Tibial artery (tissue), 4 donors: ENCODE measurements at places on chromosomes 7 and 10.

DNA sequence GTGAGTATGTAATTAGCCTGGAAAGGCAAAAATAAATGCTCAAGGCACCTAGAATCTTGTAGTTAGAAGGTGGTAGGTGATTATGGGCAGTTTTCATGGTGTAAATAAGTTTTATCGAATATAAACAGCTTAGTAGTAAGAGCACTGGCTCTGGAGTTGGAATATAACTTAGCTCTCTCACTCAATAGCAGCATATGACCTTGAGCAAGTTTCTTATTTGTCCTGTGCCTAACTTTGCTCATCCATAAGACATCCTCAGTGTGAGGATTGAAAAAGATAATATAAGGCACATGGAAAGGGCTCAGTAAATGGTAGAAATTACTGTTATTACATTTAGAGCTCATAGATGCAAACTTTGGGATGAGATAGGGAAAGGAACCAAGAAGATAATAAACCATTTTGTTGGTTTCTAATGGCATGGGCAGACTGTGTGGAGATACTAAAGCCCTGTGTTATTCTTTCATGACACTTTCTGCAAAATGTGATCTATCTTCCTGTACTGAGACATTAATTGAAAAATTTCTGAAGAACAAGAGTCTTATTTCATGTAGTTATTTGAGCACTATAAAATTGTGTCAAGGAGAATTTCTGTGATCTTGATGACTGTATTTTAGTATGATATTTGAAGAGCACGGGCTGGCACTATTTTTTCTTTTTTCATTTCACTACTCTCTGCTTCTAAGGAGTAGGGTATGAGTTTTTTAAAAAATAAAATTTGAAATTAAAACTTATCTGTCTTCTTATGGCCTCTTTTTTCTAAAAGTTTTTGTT is 3.1 kb downstream of the SLK start:
- H3K4me3 ChIP-seq: peak overlapping the region; percentile 98
- H3K36me3 ChIP-seq: no peaks in the 10 kb centered on the region
- H3K27ac ChIP-seq: peak overlapping the region; percentile 30

- H3K27me3 ChIP-seq: no peaks in the 10 kb centered on the region
- H3K4me3 ChIP-seq: no peak overlapping the region
- peaks cover 9% of the 10 kb centered on the region for H3K4me1 ChIP-seq
- DNase-seq: no peak
Observed at GRCh38 chr7:100489824-100490223, 6.1 kb downstream of the NYAP1 start.

GRCh38 chr7:129626896-129627295 is 15.4 kb downstream of the NRF1 start:
- H3K4me3 ChIP-seq: no peak overlapping the region
- no peaks in the 10 kb centered on the region for H3K27me3 ChIP-seq
- no peaks in the 10 kb centered on the region for H3K36me3 ChIP-seq
- no peak overlapping the region for H3K27ac ChIP-seq
- H3K4me1 ChIP-seq: peaks cover 6% of the 10 kb centered on the region
- DNase-seq: no peak

DNA sequence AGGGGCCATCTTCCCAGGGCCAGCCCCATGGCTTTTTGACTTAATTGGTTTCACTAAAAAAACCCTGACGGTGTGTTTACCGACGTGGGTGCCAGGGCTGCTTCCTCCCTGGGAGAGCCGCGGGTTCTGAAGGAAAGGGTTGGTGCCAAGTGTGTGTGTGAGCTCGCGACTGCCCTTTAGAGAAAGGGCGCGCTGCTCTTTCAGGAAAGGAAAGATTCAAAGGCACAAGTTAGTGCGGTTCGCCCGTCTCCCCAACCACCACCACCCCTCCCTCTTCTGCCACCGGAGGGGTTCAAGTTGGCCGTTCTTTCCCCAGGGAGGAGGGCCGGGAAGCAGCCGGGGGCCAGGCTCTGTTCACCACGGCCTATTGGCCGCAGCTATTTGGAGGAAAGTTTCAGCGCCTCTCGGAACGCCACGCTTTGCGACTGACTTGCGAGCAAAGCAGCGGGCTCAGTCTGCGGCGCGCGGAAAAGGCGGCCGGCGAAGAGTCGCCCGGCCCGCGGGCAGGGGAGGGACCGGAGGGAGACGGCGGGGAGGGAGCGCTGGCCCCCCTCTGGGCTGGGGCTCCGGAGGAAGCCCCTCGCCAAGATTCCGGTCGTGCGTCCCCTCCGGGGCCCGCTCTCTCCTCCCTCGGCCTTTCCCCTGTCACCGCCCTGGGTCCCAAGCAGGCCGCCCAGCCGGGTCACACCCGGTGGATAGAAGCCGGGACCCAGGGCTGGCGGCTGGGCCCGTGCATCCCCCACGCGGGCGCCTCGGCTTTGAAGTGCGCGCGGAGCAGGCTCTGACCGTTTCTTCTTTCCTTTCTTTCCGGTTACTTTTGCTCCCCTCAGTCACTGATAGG is 165.9 kb upstream of the PPP1R3A start:
- no peaks in the 10 kb centered on the region for H3K36me3 ChIP-seq
- H3K4me3 ChIP-seq: peak overlapping the region; percentile 86
- H3K27ac ChIP-seq: peak overlapping the region; percentile 91
- DNase-seq: no peak

DNA sequence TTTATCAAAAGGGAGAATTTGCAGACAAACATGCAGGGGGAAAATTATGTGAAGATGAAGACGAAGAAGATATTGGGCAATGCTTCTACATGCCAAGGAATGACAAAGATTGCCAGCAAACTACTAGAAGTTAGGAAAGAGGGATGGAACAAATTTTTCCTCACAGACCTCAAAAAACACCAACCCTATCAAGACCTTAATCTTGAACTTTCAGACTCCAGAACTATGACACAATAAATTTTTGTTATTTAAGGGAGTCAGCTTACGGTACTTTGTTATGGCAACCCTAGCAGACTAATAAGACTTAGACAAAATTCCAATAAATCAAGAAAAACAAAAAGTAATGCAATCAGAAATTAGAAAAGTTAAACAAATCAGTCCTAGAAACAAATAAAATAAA is 280.0 kb upstream of the GNAI1 start:
- DNase-seq: no peak
- H3K27me3 ChIP-seq: no peaks in the 10 kb centered on the region
- no peaks in the 10 kb centered on the region for H3K36me3 ChIP-seq
- H3K4me3 ChIP-seq: no peak overlapping the region
- H3K4me1 ChIP-seq: no peaks in the 10 kb centered on the region

DNA sequence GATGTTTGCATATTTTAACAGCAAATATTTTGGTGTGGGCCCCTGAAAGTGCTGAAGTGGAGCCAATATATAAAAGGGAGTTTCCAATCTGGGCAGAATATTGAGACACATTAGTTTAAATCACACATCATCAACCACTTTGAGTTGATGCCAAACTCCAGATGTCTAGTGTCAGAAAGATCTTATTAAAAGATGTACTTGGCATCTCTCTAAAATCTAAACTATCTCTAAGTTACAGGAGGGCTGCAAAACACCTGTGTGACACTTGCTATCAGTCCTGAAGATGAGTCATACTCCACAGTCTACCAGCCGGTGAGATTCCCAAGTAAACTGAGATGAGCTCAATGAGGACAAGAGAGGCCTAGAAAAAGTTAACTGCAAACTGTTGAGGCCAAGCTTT is 11.4 kb downstream of the JAZF1 start:
- no peaks in the 10 kb centered on the region for H3K27me3 ChIP-seq
- no peak for DNase-seq
- H3K4me1 ChIP-seq: peaks cover 23% of the 10 kb centered on the region
- no peaks in the 10 kb centered on the region for H3K36me3 ChIP-seq

- H3K36me3 ChIP-seq: no peaks in the 10 kb centered on the region
- H3K27ac ChIP-seq: no peak overlapping the region
- no peak for DNase-seq
- H3K4me1 ChIP-seq: no peaks in the 10 kb centered on the region
- no peaks in the 10 kb centered on the region for H3K27me3 ChIP-seq
Observed at GRCh38 chr7:125112850-125113249, 183.2 kb upstream of the POT1 start.

- H3K4me1 ChIP-seq: no peaks in the 10 kb centered on the region
- no peak for DNase-seq
- no peaks in the 10 kb centered on the region for H3K36me3 ChIP-seq
- H3K4me3 ChIP-seq: no peak overlapping the region
- H3K27ac ChIP-seq: peak overlapping the region; percentile 32
Observed at GRCh38 chr7:71442492-71443190, 310.7 kb downstream of the GALNT17 start.

DNA sequence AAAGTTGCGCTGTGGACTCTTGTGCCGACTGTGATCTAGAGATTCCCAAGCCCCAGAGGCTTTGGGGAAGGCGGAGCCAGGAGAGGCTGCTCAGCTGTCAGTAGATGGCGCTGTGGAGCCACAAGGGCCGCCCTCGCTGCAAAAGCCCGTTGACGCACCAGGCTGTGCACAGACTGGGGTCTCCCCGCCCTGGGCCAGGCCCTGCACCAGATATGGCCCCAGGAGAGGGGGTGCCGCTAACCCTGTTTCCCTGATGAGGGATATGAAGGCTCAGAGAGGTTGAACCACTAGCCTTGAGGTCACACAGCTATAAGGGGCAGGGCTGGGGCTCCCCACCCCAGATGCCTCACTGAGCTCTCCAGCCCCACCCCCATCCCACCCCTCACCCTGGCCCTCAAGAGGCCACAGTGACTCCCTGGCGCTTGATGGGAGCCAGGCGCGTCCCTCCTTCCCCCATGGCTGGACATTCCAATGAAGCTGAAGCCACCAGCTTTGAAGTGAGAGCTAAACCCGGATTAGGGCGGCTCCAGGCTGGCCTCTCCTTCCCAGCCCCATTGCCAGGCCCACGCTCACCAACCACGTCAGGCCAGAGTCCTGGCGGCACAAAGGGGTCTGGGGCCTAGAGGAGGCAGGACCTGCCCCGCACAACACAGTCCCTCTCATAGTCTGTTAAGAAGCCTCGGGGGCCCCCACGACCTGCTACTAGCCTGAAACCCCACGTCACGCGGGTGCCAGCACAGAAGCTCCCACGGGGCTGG is 26.4 kb downstream of the MYL10 start:
- H3K27ac ChIP-seq: peak overlapping the region; percentile 67
- DNase-seq: peak; percentile 85
- H3K4me1 ChIP-seq: peaks cover 16% of the 10 kb centered on the region
- H3K4me3 ChIP-seq: no peak overlapping the region
- no peaks in the 10 kb centered on the region for H3K36me3 ChIP-seq
- H3K27me3 ChIP-seq: no peaks in the 10 kb centered on the region

DNA sequence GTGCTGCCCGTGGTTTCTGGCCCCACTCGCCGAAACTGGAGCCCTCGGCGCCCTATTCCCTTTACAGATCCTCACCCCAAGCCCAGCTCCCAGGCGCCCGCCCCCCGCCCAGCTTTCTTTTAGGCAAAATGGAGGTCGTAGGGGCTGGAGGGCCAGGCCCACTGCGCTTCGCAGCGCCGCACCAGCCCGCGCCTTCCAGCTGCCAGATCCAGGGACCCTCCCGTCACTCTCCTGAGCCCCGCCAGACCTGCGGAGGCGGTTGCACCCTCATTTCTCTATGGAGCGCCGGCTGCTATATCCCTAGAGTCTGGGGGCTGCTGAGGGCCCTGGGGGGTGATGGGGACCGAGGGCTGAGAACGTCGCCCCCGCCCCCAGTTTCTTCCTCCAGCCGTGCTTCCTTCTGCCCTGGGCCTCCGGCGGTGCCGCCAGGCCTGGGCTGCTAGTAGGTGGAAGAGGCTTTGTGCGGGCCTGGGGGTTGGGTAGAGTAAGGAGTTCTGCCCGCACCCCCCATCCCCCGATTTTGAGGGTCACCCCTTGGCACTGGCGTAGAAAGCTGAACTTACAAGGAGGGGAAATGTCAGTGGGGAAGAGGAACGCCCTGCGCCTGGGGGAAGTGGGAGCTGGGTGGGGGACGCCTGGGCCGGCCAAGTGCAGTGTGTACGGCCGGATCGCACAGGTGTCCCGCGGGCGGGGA is 1.0 kb downstream of the GNB2 start:
- peaks cover 31% of the 10 kb centered on the region for H3K4me1 ChIP-seq
- H3K36me3 ChIP-seq: peaks cover 33% of the 10 kb centered on the region
- H3K4me3 ChIP-seq: peak overlapping the region; percentile 99
- H3K27ac ChIP-seq: peak overlapping the region; percentile 100

DNA sequence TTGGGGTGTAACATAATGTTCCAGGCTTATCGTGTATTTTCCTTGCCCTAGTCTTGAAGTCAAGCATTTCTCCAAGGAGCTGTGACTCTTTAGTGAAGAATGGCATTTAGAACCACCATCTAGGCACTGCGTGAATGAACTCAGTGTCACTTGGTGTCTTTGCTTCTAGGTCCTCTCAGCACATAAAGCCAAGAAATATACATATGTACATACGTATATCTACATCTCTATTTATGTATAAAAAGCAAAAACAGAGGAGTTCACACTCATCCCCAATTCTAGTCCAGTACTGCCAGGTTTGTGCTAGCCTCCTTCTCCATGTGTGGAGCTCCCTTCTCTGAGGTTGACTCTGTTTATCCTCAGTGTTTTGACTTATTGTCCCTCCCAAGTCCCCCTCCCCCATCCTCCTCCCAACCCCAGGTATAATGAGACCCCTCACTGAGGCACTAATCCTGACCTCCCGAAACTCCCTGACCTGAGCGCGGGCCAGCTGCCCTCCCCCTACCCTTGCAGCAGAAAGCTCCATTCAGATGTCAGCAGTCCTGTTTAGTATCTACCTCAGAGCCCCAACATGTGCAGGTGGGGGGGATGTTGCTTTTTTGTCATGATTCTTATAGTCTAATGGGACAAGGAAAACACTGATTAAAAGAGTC is 61.5 kb downstream of the GDI2 start:
- H3K27ac ChIP-seq: no peak overlapping the region
- no peak for DNase-seq
- H3K27me3 ChIP-seq: no peaks in the 10 kb centered on the region
- peaks cover 12% of the 10 kb centered on the region for H3K4me1 ChIP-seq
- no peak overlapping the region for H3K4me3 ChIP-seq

GRCh38 chr7:106944035-106944665 is 79.1 kb downstream of the PIK3CG start:
- H3K4me3 ChIP-seq: no peak overlapping the region
- DNase-seq: no peak

DNA sequence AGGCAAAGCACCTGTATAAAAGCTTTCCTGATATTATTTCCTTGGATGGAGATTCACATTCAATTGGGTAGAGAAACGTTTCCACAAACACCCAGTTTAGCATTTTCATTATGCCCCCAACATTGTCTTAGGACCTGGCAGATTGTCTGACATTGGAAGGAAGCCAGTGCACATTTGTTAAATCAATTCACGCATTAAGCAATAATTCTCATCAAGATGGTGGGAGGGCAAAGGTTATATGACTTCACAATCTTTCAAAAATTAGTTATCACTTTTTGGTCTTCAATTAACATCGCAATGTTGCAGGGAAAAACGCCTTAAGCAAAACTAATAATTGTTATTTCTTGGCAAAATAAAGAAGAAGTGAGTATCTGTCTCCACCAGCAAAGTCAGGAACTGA is 16.4 kb downstream of the OPALIN start:
- H3K36me3 ChIP-seq: no peaks in the 10 kb centered on the region
- DNase-seq: no peak
- H3K4me3 ChIP-seq: no peak overlapping the region
- no peak overlapping the region for H3K27ac ChIP-seq

GRCh38 chr10:9081961-9082360 is 1027.5 kb downstream of the GATA3 start:
- H3K27ac ChIP-seq: no peak overlapping the region
- H3K4me3 ChIP-seq: no peak overlapping the region
- H3K4me1 ChIP-seq: no peaks in the 10 kb centered on the region
- no peak for DNase-seq

- no peaks in the 10 kb centered on the region for H3K36me3 ChIP-seq
- no peaks in the 10 kb centered on the region for H3K4me1 ChIP-seq
- no peak overlapping the region for H3K27ac ChIP-seq
- H3K27me3 ChIP-seq: no peaks in the 10 kb centered on the region
- DNase-seq: no peak
- no peak overlapping the region for H3K4me3 ChIP-seq
Observed at GRCh38 chr7:153404124-153404523, 644.6 kb downstream of the ACTR3B start.
